T-helper 17 cell (primary cell): ENCODE measurements at places on chromosomes 4 and X. TPM values are rescaled to one million over a fixed set of nuclear protein-coding genes. Genes with fewer than 3 reads are reported as not detected.

The ARR3 gene
- not detected for total RNA-seq

The CFAP99 gene
- 0.63 TPM for total RNA-seq

The MXRA5 gene
- total RNA-seq: not detected

DNA sequence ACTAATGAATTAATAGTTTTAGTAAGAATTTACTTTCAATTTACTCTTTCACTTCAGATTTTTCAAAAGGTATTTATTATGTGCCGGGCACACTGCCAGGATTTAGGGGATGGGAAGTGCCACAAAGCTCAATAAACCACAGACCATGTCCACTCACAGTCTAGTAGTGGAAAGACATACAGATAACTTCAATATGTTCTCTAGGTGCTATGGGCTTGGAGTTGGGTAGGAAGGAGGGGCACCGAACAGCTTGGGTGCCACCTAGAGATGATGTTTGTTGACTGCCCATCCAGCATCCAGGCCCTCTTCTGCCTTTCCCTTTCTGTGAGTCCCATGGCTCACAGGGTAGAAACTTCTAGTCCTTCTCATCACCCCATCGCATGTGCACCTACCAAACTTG lies 17.8 kb downstream of the MFAP3L start:
- no peak for DNase-seq

DNA sequence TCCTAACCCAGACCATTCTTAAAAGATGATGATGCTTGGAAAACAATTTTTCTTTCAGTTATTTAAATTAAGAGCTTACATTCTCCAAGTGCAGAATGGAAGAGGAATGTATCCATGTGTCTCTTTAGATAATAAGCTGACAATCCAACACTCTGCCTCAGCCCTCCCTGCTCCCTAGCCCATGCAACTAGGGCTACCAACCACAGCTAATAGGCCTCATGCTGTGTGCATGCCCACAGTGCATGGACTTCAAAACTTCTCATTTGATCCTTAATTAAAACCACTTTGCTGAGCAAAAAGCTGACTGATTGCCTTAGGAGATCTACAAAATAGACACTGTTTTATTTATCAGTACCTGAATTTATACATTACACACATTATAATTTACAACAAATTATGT lies 473.9 kb downstream of the GALNTL6 start:
- no peak for DNase-seq

GRCh38 chr4:1170156-1170975 lies 2.0 kb downstream of the SPON2 start:
- no peak for DNase-seq

DNA sequence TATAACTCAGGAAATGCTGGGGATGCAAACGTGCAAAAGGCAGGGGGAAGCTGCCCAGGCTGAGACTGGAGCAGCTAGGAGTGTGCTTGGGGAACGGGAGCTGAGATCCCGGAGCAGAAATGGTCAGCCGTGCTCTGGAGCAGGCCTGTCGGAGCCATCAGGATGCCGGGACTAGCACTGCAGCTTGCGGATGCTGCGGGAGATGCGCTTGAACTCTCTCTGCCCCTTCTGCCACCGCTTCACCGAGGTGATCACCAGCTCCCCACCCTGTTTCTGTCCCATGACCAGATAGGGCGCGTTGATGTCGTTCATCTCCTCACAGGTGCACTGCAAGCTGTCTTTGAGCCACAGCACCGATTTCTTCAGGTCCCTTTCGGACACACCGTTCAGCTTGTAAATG lies 7.6 kb downstream of the SFRP2 start:
- no peak for DNase-seq
